ENCODE measurements at places on chromosomes 2 and 18.

- DNase-seq: no peak
These were observed 35.4 kb downstream of the SULT1C4 start for GRCh38 chr2:108412995-108413710.

GRCh38 chr18:33440060-33441043, at the start of gene CCDC178:
TSS of gene CCDC178 (minus strand) at chr18:33440721. CDS start at chr18:33412088, 28,633 bp downstream.
- peak; percentile 82 for DNase-seq

DNA sequence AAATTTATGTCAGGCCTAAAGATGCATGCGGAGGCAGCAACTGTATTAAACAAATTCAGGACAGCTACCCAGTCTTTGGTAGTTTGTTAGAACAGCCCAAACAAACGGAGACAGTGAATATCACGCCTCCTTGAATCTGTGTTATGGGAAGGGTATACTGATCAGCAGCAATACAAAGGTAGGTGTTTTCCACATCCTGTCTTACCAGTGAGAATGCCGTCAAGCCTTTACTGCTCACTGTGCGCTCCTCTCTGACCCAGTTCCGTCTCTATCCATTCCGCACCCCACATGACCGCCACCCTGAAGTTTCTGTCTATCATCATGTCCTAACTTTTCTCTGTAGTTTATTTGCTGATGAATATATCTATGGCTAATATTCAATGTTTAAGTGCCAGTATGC, 473.3 kb downstream of the LPIN1 start:
- no peak for DNase-seq

DNA sequence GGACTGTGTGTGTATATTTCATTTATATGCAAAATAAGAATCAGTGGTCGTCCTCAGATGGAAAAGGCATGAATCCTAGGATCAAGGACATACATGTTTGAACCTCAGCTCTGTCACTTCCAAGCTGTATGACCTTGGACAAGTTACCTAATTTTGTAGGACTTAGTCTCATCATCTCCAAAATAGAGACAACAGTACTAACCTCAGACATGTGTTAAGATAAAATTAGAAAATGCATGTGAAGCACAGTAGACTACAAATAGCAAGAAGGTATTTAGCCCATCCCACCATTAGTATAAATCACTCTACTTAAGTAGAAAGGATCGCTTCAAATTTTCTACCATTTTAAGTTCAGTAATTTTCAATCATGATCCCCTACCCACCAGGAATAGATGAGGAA, 309.8 kb downstream of the ZEB2 start:
- no peak for DNase-seq

GRCh38 chr2:200679535-200679934, 93.7 kb downstream of the AOX1 start:
- DNase-seq: no peak

DNA sequence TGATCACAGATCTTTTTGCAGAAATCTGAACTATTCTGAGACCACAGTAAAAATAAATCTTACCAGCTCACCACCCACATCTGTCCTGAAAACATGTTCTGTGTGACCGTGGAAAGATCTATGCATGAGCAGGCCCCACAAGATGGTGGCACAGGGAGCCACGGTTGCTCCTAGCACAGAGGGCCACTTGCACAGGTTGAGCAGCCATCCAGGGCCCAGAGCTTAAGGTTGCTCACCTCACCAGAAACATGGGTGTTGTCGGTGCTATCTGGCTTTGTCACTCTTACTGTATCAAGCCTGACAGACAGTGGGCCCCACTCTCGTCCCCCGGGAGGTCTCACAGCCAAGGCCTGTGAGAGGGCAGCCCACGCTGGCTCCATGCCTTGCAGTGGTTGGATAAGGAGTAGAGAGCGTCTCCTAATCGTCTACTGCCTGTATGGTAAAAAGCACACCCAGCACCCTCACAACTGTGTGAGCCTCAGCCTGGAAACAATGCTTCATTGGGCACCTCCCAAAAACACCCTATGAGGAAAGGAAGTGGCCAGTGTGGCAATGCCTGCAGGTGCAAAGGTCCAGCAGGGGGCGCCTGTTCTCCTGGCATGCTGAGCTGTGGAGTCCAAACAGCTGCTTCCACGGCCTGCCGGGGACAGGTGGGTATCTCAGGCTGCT, 19.6 kb downstream of the TUBB6 start:
- DNase-seq: peak; percentile 84

- no peak for DNase-seq
These were observed 90.1 kb upstream of the NEDD4L start for GRCh38 chr18:57953883-57954282.

Data from nephron progenitor cell (in vitro differentiated cells).